ENCODE measurements at places on chromosomes 5 and 9. TPM values are rescaled to one million over a fixed set of nuclear protein-coding genes. Genes with fewer than 3 reads are reported as not detected.

GRCh38 chr9:18710065-18710464, 236.1 kb downstream of the ADAMTSL1 start:
- no peaks in the 10 kb centered on the region for H3K4me1 ChIP-seq
- no peak for DNase-seq
- no peaks in the 10 kb centered on the region for H3K36me3 ChIP-seq
- no peak overlapping the region for H3K27ac ChIP-seq
- H3K27me3 ChIP-seq: no peaks in the 10 kb centered on the region

- no peaks in the 10 kb centered on the region for H3K36me3 ChIP-seq
- no peak for DNase-seq
- H3K27me3 ChIP-seq: peaks cover 27% of the 10 kb centered on the region
- no peak overlapping the region for H3K4me3 ChIP-seq
- no peak overlapping the region for H3K27ac ChIP-seq
- no peaks in the 10 kb centered on the region for H3K4me1 ChIP-seq
These were observed 6.2 kb upstream of the GSN start for GRCh38 chr9:121261755-121262154.

DNA sequence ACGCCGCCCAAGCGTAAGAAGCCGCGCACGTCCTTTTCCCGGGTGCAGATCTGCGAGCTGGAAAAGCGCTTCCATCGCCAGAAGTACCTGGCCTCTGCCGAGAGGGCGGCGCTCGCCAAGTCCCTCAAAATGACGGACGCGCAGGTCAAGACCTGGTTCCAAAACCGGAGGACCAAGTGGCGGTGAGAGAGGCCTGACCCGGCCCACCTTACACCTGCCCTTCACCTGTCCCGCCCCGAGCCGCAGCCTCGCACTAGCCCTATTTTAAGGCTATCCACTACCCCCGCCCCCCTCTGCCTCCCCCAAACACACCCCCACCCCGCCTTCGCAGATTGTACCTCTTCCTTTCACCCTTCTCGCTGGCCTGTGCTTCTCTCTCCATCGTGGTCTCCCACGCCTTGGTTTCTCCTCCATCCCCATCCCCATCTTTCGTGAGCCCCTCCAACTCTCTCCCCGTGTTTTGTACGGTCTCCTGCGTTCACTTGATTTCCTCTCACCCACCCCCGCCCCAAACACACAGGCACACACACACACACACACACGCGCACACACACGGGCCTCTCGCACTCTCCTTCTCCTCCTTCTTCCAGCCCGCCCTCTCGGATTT, 1.3 kb downstream of the TLX3 start:
- peak overlapping the region; percentile 35 for H3K27ac ChIP-seq
- H3K27me3 ChIP-seq: peaks cover 16% of the 10 kb centered on the region
- H3K4me1 ChIP-seq: peaks cover 7% of the 10 kb centered on the region

The LECT2 gene
- not detected for total RNA-seq

The PCDHGA6 gene
- 0.71 TPM for total RNA-seq

DNA sequence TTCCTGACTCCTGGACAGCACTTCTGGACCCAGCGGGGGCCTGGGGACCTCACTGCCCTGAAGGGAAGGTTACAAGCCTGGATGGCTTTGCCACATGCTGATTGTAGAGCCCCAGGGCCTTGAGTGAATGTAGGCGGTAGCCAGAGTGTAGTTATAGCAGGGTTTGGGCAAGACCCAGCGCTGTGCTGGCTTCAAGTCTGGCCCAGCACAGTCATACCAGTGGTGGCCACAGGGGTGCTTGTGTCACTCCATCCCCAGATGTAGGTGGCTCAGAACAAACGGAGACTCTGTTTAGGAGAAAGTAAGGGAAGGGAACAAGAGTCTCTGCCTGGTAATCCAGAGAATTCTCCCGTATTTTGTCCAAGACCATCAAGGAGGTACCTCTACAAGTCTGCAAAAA, 84.6 kb downstream of the STARD4 start:
- no peak overlapping the region for H3K4me3 ChIP-seq
- H3K4me1 ChIP-seq: no peaks in the 10 kb centered on the region
- DNase-seq: no peak
- H3K27ac ChIP-seq: no peak overlapping the region
- H3K27me3 ChIP-seq: no peaks in the 10 kb centered on the region
- H3K36me3 ChIP-seq: no peaks in the 10 kb centered on the region

- DNase-seq: no peak
- H3K4me1 ChIP-seq: no peaks in the 10 kb centered on the region
- H3K27ac ChIP-seq: no peak overlapping the region
These were observed 58.1 kb downstream of the PTCH1 start for GRCh38 chr9:95458666-95459065.

The LCN15 gene
- not detected for total RNA-seq

DNA sequence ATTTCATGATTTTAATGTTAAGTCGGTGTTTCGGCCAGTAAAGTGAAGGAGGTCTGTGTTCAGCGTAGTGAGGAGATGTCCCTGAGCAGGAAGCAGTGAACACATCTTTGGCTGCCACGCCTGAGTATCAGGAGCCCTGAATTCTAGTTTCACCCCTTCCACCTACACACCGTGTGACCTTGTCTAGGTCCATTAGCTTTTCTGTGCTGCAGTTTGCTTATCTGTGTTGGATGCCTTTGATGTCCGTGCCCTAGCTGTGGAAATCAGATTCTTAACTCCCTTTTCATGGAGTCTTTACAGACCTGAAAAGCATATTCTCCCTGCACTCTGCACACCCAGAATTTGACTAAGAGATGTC, 601 bp downstream of the FBXO38 start:
- no peaks in the 10 kb centered on the region for H3K27me3 ChIP-seq
- H3K4me1 ChIP-seq: peaks cover 24% of the 10 kb centered on the region
- DNase-seq: peak; percentile 6

GRCh38 chr5:158958021-158958994, 141.4 kb downstream of the EBF1 start:
- no peaks in the 10 kb centered on the region for H3K36me3 ChIP-seq
- no peak for DNase-seq
- H3K4me1 ChIP-seq: no peaks in the 10 kb centered on the region
- no peaks in the 10 kb centered on the region for H3K27me3 ChIP-seq
- H3K4me3 ChIP-seq: no peak overlapping the region

DNA sequence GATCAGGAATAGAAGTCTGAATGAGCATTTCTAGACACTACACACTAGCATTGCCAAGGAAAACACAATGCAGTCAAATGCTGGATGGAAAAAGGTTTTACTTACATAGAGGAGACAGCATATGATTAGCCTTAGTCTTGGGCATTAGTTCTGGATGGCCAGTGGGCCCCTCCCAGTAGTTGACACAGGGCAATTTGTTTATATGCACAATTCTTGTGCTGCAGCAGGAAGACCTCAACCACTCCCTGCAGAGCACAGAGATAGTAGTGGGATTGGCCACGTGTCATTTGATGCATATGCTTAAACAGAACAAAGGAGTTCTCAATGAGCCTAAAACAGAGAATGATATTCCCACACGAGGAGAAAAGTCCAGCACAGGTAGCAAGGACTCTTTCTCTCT, 1496.2 kb upstream of the CDH6 start:
- no peaks in the 10 kb centered on the region for H3K27me3 ChIP-seq
- no peaks in the 10 kb centered on the region for H3K4me1 ChIP-seq
- no peak for DNase-seq

GRCh38 chr9:120735415-120736126, 21.3 kb upstream of the MEGF9 start:
- peaks cover 24% of the 10 kb centered on the region for H3K4me1 ChIP-seq
- H3K36me3 ChIP-seq: no peaks in the 10 kb centered on the region
- no peaks in the 10 kb centered on the region for H3K27me3 ChIP-seq
- H3K4me3 ChIP-seq: no peak overlapping the region
- DNase-seq: peak; percentile 58

DNA sequence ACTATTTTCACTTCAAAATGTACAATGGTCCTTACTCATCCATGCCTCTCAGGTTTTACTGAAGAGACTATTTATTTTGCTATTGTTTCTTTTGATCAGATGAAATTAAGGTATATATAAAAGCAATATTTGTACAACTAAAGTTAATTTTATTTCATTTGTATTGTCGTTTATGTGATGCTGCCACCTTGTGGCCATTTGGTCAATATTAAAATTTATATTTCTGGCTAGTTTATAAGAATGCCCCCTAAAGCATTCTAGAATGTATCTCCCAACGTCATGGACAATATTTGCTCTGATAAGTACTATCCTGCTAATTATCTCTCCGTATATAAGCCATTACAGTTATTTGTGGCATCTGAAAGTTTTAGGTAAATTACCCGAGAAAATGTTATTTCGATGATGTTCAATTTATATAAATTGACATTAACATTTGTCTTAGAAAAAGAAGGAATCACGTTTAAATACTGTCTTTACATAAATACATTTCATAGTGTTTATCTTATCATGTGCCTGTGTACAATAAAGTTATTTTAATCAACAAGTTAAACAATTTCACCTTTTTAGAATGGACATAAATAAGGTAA, 680.0 kb downstream of the TAF11L14 start:
- DNase-seq: peak; percentile 1
- H3K27me3 ChIP-seq: no peaks in the 10 kb centered on the region
- H3K4me1 ChIP-seq: no peaks in the 10 kb centered on the region
- H3K4me3 ChIP-seq: no peak overlapping the region
- H3K36me3 ChIP-seq: no peaks in the 10 kb centered on the region
- H3K27ac ChIP-seq: no peak overlapping the region

- H3K36me3 ChIP-seq: peaks cover 22% of the 10 kb centered on the region
- peak overlapping the region; percentile 95 for H3K27ac ChIP-seq
- H3K27me3 ChIP-seq: no peaks in the 10 kb centered on the region
- peaks cover 32% of the 10 kb centered on the region for H3K4me1 ChIP-seq
These were observed 815 bp upstream of the URM1 start for GRCh38 chr9:128370367-128370751.

The C5 gene
- 12.3 TPM for total RNA-seq

GRCh38 chr5:77718934-77719610, 57.1 kb downstream of the TBCA start:
- H3K4me1 ChIP-seq: no peaks in the 10 kb centered on the region
- no peak for DNase-seq
- H3K27ac ChIP-seq: no peak overlapping the region
- H3K36me3 ChIP-seq: peaks cover 5% of the 10 kb centered on the region
- no peaks in the 10 kb centered on the region for H3K27me3 ChIP-seq
- H3K4me3 ChIP-seq: no peak overlapping the region

DNA sequence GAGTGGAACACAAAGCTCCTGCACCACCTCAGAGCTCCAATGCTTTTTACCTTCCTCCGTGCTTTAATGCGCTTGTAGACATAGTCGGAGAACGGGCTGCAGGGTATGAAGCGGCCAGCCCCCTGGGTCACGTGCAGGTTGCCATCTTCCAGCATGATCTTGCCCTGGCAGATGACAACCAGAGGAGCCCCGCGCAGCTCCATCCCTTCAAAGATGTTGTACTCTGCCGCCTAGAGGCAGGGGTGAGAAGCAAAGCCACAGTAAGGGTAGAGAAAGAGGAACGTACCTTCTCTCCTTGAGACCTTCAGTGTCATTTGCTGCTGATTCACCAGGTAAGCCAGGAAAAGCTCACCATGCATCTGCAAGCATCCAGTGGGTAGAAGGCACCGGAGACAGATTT, 112.3 kb downstream of the DPYSL3 start:
- no peak overlapping the region for H3K27ac ChIP-seq
- no peaks in the 10 kb centered on the region for H3K4me1 ChIP-seq
- H3K36me3 ChIP-seq: peaks cover 5% of the 10 kb centered on the region
- DNase-seq: peak; percentile 8

- peaks cover 26% of the 10 kb centered on the region for H3K4me1 ChIP-seq
- peaks cover 54% of the 10 kb centered on the region for H3K36me3 ChIP-seq
- peak overlapping the region; percentile 63 for H3K4me3 ChIP-seq
- H3K27me3 ChIP-seq: no peaks in the 10 kb centered on the region
- DNase-seq: peak; percentile 96
- H3K27ac ChIP-seq: peak overlapping the region; percentile 95
These were observed 6.4 kb downstream of the ARRDC1 start for GRCh38 chr9:137611623-137612609.
